Lung microvascular endothelial cell (primary cell): ENCODE measurements at places on chromosomes 6 and 20.

GRCh38 chr6:118913161-118913560, 19.2 kb downstream of the ASF1A start:
- DNase-seq = no peak

GRCh38 chr20:63533871-63534393, 3.2 kb downstream of the PTK6 start:
- DNase-seq = no peak

GRCh38 chr6:98366371-98366770, 468.0 kb upstream of the POU3F2 start:
- DNase-seq = no peak

GRCh38 chr20:53408691-53409446, 184.8 kb downstream of the ZNF217 start:
- no peak for DNase-seq

DNA sequence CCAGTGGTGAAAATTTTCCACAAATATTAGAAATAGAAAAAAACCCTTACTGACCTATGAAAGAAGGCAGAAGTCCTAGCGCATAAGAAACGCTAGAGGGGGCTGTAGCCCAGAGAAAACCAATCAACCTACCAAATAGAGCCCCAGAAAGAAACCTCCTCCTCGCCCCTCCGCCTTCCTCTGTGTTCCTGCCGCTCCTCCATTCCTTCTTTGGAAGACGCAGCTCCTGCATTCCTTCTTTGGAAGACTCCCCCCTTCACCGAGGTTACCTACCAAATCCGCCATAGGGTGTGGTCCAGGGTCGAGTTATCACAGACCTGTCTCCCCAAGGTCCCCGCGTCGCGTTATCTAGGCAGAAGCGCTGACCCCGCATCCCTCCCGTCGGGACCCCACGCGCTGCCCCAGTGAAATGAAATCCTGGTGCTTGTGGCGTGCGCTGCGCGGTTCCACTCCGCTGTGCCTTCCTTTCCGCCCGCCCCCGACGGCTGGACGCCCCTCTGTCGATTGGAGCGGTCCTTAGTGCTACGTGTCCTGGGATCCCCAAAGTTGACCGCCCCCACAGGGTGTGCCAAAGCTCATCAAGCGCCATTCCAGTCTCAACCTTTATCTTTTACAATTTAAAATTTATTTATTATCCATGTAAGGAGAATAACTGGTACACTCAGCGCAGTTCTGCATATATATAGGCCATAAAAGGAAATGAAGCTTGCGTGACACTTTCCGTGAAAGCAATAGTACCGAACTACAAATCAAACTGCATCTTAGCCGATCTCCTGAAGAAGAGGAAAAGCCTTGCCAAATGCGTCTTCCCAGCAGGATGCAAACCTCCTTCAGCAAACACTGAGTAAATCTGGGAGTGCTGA, 13.0 kb downstream of the RPP21 start:
- peak; percentile 80 for DNase-seq

DNA sequence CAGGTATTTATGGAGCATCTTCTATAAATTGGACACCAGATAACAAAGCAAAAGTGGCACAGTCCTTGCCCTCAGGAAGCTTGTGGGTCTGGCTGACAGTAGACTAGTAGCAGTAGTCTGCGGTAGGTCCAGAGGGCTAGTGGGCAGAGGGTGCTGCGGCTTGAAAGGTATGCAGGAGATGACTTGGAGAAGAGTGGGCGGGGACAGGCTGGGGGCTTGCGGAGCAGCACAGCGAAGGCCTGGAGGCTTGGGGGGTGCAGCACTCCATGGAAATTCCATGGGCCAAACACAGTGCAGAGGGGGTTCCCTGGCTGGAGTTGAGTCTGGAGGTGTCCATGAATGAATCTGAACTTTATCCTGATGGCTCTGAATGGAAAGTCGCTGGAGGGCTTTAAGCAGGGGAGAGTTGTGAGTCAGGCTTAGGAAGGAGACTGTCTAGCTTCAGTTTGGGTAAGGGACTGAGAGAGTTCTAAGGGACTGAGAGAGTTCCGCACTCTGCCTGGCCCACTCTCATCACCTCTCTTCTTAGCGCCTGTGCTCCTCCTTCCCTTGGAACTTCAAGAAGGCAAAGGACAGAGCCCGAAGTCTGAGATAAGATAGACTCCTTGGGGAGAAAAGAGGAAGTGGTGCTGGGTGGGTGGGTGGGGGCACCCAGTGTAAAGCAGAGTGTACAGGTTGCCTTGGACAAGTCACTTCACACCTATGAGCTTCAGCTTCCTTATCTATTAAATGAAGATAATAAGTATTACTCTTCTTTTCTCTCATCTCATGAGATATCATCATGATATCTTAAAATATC, 8.8 kb downstream of the PKIG start:
- no peak for DNase-seq

GRCh38 chr20:61948586-61949362, 116.9 kb downstream of the TAF4 start:
- no peak for DNase-seq

- no peak for DNase-seq
Measured at GRCh38 chr20:22098511-22098910, 393.0 kb downstream of the PAX1 start.

GRCh38 chr6:93341900-93342613, 77.3 kb downstream of the EPHA7 start:
- no peak for DNase-seq

GRCh38 chr20:20009784-20010253, 7.3 kb upstream of the NAA20 start:
- DNase-seq = no peak

- no peak for DNase-seq
Measured at GRCh38 chr6:109236115-109237076, 141.1 kb downstream of the CEP57L1 start.

DNA sequence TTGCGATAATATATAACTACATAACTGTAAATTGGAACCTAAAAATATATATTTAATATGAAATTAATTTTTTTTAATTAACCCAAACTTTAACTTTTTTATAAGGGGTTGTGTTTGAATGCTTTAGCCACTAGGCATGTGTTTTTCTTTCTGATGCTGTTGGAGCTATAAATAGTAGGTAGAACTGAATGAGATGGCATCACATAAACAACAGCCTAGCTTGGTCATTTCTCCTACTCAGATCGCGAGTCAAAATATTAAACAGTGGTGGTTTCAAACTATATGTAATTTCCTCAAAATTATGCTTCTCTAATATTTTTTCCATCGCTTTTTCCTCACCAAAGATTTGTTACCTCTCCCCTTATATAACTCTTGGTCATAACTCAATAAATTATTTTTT, 243.2 kb downstream of the ARID1B start:
- peak; percentile 46 for DNase-seq

DNA sequence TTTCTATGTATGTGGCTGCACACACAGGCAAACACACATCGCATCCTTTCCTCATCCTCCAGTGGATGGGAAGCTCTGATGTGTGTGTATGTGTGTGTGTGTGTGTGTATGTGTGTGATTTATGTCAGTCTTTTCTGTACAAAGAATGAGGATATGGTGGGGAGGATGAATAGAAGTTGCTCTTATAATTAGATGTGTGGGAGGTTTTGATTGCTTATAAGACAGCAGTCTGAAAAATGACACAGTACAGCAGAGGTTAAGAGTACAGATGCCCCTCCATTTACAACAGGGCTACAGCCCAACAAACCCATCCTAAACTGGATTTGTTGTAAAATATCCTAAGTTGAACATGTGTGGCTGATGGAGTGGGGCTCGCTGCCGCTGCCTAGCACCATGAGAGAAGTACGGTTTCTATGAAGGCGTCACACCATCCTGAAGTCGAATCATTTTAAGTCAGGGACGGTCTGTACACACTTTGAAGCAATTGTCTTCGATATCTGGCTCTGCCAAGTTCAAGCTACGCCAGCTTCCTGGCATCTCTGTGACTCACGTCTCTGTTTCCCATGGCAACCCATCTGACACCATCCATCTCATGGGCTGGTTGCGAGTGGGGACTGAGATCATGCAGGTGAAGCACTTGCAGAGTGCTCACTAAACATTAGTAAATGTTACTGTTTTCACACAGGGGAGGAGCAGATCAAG, 252.6 kb downstream of the MYLK4 start:
- DNase-seq = peak; percentile 80

DNA sequence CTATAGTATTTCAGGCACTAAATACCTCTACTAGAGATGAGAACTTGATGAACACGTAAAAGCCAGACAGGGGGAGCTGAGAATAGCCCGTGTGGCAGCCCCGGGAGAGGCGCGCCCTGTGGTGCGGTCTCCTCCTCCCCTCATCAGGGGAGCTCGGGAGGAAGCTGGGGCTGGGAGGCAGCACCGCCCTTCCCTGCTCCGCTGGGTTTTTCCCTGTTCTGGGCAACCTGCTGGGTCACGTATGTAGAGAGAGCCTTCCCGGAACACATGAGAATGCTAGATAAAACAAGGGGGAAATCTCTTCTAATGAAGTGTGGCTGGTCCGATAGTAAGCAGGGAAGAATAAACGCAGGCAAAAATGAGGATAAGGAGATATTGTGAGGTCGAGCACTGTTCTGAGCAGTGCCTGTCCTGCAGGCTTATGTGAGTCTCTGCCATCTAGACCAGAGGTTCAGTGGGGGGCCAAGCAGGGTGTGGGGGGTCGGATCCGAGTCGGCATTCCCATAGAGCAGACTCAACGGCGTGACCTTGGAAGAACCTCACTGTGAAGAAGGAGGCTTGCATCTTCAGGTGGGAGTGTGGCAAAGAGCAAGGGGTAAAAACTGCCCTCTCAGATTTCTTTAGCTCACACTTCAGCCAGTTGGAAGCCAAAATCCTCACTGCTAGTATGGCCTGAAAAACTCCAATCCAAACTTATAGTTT, 13.4 kb upstream of the RPS6KA2 start:
- peak; percentile 49 for DNase-seq
